ENCODE measurements at places on chromosomes 7 and 10.

DNA sequence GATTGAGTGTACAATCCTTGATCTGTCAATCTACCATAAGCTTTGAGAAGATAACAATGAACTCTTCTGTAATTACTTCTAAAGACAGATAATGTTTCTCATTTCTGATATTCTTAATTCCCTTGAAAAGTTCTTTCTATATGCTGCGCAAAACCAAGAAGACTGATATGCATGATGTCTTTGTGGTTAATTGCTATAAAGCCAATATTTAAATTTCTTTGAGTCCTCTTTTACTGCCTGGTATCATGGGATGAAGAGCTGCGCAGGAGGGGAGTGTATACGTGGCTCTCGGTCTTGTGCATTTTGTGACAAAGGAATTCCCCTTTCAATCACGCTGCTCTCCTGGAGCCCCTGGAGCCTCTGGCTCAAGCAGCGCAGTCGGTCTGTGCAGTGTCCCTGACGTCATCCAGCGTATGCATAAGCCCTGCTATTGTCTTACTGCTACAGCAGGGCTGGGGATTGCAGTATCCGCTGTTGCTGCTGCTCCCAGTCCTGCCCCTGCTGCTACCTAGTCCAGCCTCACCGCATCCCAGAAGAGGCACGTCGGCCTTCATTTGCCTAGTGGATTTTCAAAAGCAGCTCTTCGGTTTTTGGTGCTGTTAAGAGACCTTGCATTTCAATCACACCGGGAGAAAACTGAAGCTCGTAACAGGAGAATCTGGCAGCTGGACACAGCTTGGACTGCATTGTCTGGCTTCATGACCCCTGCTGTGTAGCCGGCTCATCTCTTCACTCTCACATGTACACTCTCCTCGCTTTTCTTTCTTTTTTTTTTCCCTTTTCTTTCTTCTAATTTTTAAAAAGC is 66.7 kb downstream of the ST7 start:
- no peak for DNase-seq

DNA sequence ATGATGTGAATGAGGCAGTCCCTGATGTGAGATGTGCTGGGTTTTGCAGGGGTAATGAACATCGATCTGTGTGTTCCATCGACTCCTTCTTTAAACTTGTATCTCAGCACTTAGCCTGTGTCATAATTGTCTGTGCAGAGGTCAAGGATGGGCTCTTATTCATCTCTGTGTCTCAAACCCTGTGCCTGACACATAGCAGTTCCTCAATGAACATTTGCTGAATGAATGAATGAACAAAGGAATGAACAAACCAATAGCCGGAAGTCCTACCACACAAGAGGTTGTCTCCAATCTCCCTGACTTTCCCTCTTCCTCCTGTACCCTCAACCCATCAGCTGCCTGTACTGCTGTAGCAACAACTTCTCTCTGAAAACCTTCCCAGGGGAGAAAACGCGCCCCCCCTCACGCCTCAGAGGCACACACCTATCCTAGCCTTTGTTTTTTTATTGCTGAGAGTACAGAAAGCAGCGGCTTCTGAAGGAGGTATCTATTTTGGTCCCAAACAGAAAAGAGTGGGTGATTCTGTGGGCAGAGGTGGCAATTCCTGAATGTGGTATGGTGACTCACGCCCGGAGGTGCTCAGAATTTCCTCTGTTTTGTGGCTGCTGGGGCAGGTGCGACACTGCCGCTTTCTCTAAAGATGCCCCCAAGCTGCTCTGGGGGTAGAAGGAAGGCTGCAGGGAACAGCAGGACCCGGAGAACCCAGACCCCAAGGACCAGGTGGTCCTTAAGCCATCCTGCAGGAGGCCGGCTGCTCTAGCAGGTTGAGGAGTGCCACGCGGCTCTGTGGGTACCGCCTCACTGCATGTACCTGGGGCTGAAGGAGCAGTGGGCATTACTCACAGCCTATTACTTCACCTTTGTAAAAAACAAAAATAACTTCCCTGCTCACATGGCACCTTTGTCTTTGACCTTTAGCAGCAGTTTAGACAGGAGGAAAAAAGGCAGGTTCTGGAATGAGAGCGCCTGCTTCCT is 9.6 kb downstream of the IL2RA start:
- DNase-seq: peak; percentile 73

DNA sequence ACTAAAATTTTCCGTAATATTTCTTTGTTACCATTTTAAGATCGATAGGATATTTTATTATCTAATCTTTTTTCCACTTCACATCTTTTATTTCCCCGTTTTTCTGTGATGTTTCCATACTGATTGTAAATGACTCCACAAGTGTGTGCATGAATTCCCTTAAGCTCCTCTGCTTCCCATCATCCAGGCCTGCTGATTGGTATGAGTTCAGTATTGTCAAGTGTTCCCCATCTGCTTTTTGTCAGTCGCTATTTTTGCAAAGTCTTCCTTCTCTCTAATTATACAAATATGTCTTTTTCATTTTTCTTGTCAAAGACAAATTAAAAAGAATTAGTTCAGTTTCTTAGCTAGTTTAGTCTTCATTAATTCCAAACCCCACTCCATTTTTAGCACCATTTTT is 184.7 kb downstream of the EXOC4 start:
- DNase-seq: no peak

- DNase-seq: no peak
Observed at GRCh38 chr10:57513637-57514036, 754.1 kb downstream of the IPMK start.

- DNase-seq: no peak
Observed at GRCh38 chr10:25522946-25523608, 348.3 kb downstream of the GPR158 start.

GRCh38 chr7:74355091-74355490 is 65.9 kb downstream of the CLIP2 start:
- DNase-seq: no peak

DNA sequence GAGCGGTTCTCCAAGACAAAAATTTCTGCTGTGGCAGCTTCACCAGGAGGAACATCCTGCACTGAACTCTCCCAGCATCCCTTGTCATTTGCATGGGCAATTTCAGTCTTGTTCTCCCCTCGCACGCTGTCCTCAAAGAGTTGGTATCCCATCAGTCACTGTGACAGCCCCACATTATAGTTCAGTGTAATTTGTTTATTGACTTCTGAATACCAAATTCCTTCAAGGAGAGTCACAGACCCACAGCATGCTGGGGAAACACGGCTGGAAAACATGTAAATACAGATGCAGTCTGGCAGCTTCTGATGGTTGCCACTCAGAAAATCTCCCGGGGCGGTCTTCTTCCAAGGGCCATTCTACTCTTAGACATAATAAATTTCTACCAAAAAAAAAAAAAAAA is 151.0 kb upstream of the NEBL start:
- DNase-seq: no peak

DNA sequence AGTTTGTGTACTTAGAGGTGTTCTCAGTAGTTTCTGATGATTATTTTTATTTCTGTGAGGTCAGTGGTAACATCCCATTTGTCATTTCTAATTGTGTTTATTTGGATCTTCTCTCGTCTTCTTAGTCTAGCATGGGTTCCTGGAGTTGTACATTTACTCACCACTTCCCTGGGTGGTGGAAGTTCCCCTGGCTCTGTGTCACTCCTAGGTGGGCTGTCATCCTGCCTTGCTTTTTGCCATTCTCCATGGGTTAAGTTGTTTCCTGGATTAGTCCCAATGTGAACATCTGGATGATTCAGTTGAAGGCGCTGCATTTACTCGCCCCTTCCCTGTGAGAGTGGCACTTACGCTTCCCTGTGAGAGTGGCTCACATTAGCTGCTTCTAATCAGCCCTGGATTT is 48.2 kb downstream of the GSAP start:
- no peak for DNase-seq

- no peak for DNase-seq
Observed at GRCh38 chr7:41287559-41288335, 415.1 kb downstream of the INHBA start.
